Activated T-cell treated with anti-CD3 and anti-CD28 coated beads, Interleukin-2, amount 50 U/mL, for 4 hours (primary cell): ENCODE measurements at places on chromosomes 1 and 21.
A peak's percentile ranks its signal among the peaks of the same experiment; 100 is the strongest.

GRCh38 chr1:83761167-83762038 lies 237.5 kb downstream of the TTLL7 start:
- no peak for DNase-seq

DNA sequence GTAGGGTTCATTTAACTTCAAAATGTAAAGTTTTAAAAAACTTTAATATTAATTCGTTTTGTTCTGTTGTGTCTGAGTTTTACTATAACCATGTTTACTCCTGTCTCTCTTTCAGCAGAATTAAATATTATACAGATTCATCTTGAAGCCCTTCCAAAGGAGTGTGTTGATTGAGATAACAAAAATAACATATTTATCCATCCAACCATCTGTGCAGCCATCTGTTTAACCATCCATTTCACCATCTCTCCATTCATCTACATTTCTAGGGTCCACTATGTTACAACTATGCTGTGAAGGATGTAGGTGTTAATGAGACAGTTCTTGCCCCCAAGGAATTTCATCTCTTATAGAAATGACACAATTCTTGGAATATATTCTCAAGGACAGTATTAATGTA lies 36.0 kb upstream of the GNG12 start:
- DNase-seq: no peak

GRCh38 chr1:4106731-4107130 lies 206.7 kb upstream of the C1orf174 start:
- no peak for DNase-seq

- DNase-seq: no peak
Observed at GRCh38 chr1:241821363-241821762, 26.6 kb upstream of the EXO1 start.

DNA sequence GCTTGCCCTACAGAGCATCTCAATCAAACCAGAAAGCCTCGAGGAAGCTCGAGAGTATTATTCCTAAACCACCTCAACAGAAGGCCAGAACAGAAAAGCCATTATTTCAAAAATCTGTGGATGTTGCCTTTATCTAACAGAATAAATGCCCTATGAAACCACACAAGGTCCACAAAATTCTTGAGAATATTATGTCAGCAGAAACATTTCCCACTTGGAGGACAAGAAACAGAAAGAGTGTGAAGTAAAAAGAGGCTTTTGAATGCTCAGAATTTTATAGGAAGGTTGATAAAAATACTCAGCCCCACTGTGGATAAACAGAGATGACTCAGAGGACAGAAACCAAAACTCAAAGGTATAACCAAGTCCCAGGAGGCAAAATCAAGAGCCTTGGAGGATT lies 146.4 kb upstream of the LRRC7 start:
- DNase-seq: no peak

DNA sequence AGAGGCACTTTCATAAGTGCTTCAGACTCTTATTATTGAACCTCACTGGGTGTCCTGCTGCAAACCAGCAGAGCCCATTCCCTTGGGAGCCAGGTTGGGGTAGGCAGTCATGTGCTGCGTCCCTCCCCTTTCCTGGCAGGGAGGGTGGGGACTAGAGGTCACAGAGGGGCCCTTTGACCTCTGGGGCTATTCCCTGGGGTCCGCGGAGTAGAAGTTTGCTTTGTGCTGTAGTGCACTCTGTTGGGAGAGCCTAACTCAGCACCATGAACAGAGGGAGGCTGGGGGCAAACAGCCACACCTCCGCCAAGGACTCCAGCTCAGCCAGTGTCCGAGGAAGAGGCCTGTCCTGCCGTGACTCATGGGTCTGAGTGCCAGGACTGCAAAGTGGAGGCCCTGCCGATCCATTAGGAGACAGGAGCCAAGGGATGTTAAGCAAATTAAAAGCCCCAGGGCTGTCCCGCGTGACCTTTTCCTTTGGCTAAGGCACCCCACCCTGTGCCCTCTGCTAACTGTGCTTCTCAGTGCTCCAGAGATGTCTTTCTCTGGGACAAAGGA lies 3.0 kb upstream of the IGSF21 start:
- DNase-seq: no peak

GRCh38 chr1:235313931-235314678 lies 13.9 kb downstream of the ARID4B start:
- DNase-seq: no peak

GRCh38 chr1:19596065-19596713 lies 47.9 kb upstream of the NBL1 start:
- peak; percentile 6 for DNase-seq

GRCh38 chr1:192797891-192798290 lies 10.9 kb upstream of the RGS2 start:
- DNase-seq: no peak

DNA sequence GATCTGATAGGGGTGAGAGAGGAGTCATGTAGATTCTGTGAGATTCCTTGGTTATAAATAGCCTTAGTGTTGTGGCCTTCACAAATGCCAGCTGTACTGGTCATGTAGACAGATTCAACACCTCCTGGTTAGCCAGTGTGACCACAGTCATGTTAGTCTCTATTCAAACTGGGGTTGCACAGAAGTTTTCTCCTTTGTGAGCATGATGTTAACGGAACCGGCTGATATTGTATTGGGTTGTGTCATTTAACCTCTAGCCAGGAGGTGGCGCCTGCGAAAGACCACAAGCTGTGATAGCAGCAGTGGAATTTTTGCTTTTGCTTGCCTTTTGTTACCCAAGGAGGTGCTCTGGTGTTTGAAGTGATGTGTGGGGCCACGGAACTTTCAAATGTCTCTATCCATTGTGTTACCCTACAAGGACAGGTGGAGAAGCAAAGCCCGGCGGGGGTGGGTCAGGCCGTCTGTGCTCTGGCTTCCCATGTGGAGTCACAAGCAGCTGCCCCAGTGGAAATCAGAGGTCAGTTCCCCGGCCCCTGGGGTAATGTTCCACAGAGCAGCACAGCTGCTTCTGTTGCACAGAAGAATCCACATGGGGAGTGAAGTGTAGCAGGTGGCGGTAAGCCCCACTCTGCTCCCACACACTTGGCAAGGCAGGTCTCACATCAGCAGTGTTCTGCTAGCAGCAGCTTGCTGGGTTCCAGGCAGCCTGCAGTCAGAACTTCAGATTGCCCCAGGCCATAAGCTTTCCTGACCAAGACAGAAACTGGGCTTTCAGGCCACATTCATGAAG lies 112.6 kb downstream of the ADAMTS1 start:
- DNase-seq: no peak

DNA sequence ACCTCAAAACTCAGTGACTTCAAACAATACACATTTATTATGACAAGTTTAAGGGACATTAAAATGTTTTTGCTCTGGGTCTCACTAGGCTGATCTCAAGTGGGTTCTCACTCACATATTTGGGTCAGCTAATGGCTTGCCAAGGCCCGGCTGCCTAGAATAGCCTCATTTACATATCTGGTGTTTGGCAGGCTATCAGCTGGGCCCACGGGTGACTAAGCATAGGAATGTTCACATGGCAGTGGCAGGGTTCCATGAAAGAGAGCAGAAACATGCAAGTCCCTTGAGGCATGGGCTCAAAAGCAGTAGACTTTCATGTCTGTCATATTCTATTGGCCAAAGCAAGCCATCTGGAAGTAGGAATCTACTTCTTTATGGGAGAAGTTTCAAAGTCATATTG lies 492.6 kb downstream of the KCNT2 start:
- DNase-seq: no peak
